Activated naive CD8-positive, alpha-beta T cell treated with anti-CD3 and anti-CD28 coated beads, Interleukin-2, amount 10 ng/mL, durations not matched to agents 7 days and 5 days (primary cell): ENCODE measurements at places on chromosomes 5 and 9.

GRCh38 chr5:96538808-96539250, 105.8 kb upstream of the PCSK1 start:
- no peak for DNase-seq

GRCh38 chr9:17843236-17843635, 264.4 kb downstream of the SH3GL2 start:
- no peak for DNase-seq

DNA sequence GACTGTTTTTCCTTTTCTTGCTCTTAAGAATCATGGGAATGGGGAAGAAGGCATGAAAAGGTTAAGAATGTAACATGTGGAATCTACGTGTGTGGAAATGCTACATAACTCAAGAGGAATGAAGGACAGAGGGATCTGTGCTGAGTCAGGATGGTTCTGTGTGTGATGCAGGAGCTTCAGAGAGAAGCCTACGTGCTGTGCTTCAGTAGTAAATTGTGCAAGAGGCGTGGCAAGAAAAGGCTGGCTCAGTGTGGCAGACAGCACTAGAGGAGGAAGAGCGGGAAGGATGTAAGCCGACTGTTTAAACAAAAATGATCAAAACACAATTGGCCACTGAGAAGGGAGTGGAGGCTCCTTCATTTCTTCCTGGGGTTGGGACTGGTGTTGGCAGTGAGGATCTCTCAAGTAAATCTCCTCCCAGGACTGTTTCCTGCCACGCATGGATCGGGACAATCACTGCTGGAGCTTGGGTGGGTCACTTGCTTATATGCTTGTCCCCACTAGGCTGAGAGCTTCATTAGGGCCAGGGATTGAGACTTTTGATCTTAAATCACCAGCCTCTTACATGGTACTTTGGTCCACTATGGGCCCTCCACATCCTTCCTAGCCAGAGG, 59.4 kb upstream of the BASP1 start:
- no peak for DNase-seq

DNA sequence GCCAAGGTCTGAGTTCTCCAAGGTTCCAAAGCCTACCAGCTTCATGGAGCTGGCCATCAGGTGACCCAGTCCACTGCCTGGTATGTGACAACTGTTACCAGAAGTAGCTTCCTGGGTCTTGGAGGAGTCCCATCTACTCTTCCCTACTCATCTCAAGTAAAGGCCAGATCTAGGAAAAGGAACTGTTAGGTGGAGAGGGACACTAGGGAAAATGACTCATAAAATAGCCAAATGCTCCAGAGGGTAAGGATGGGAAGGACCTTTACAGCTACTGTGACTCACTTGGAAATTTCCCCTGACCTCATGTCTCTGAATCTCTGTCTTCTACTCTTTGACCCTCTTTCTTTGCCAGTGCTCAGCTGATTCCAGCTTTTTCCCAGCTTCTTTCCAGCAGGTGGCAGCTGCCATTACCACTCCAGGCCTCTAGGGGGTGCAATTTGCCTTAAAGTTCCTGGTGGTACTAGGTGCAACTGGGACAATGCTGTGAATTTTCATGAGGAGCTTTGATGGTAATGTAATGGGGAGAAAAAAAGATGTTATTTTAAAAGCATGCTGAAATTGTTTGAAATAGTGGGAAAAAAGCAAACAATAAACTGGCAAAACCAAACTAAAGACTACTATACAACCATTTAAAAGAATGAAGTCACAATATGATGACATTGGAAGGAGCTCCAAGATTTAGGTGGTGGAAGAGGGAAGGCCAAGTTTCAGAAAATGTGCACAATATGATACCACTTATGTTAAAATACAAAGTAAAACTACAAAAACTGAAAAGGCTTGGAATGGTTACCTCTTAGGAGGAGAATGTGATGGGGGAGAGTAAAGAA, 27.1 kb upstream of the MYORG start:
- DNase-seq, result no peak

GRCh38 chr9:86545090-86545489, 190.9 kb upstream of the TUT7 start:
- DNase-seq, result no peak

DNA sequence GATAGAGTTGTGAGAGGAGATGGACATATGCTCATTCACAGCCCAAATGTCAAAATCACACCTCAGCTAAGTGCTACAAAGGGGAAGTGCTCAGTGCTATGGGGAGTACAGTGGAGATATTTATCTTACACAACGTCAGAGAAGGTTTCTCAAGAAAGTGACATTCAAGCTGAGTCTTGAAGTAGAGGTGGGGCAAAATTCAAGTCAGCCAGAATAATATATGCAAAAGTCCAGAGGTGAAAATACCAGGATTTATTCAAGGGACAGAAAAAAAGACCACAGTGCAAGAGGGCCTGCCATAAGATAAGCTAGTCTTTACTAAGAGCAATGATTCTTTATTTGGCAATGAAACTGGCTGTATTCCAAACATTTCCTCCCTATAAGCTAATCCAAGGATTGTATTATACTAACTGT, 327.8 kb upstream of the PIK3R1 start:
- no peak for DNase-seq

GRCh38 chr9:123131258-123131657, 97.8 kb downstream of the GPR21 start:
- no peak for DNase-seq

DNA sequence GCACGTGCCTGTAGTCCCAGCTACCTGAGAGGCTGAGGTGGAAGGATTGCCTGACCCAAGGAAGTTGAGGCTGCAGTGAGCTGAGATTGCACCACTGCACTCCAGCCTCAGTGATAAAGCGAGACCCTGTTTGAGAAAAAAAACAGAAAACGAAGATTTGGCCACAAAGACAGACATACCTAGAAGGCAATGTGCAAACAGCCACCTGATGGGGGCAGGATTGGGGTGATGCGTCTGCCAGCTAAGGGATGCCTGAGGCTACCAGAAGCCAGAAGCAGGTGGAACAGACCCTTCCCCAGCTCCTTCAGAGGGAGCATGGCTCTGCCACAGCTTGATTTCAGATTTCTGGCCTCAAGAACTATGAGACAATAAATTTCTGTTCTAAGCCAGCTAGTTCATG, 2.9 kb downstream of the HIGD2A start:
- DNase-seq, result no peak

GRCh38 chr9:137358126-137358525, 56.1 kb upstream of the NRARP start:
- no peak for DNase-seq

DNA sequence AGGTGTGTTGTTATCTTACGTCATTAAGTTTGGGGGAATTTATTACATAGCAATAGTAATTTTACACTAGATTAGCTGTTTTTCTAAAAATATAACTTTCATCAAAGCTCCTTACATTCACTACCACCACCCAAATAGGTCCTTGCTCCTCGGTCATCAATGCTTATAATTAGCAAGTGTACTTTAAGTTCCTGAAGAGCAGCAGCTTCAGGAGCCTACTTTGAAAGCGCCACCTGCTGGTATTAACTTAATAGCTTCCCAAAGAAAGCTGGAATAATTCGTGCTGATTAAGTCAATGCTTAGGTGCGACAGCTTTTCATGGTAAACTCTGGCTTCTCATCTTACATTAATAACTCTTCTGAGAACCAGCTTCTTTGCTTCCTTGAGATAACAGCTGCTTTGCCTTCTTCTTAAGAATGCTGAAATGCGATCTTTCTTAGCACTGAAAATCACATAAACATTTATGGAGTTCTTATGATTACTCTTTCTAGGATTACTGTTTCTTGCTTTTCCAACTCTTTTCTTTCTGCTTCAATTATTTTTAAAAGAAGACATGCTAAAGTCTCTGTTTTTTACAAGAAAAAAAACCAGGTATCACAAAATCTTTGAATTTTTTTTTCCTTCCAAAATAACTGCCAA, 10.0 kb upstream of the C5 start:
- no peak for DNase-seq

- no peak for DNase-seq
These were observed 50.2 kb upstream of the UBAC1 start for GRCh38 chr9:136011376-136011702.

- DNase-seq, result no peak
These were observed 13.4 kb downstream of the UBE2QL1 start for GRCh38 chr5:6461793-6462650.

DNA sequence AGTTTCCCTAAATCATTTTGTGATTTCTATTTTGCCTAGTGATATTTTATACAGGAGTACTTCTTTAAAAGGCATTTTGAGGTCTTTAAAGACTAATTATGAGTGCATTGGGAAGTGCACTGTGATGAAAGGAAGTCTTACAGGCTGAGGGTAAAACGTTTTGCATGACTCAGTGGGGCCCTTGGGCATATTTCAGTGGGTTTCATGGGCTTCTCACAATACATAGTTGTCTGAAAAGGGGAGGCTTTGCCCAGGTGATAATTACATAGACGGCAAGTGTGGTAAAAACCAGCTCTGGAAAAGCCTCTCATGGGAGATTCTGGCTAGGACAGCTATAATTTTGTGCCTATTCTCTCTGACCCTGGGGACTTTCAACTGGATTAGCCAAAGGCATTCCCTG, 387.2 kb downstream of the ARHGEF28 start:
- DNase-seq, result no peak

- DNase-seq, result no peak
These were observed 76.5 kb downstream of the HMCN2 start for GRCh38 chr9:130341839-130342713.

GRCh38 chr9:4939118-4939561, 45.9 kb upstream of the JAK2 start:
- DNase-seq, result no peak

- DNase-seq, result no peak
These were observed 24.3 kb upstream of the PRRC1 start for GRCh38 chr5:127492854-127493738.

- DNase-seq, result no peak
These were observed 421.3 kb downstream of the CETN3 start for GRCh38 chr5:89988129-89988810.

GRCh38 chr9:23746317-23746716, 79.7 kb downstream of the ELAVL2 start:
- no peak for DNase-seq

DNA sequence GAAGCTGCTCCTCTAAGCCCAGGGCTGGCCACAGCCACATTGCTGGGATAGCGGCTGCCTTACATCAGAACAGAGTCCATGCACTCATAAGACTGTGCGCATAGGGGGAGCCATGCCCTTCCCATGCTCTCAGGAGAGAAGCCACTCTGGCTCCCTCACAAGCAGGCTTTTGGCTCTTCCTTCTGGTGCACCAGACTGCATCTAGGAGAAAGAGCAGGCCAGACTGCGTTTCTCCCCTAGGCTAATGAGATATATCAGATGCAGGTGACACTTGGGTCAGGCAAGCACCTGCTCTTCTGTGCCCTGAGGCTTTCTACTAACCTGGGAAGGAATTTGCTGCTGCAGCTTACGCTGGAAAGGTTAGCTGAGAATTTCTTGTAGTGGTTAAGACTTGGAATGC, 43.2 kb upstream of the BRINP1 start:
- DNase-seq, result no peak

GRCh38 chr9:23581931-23582330, 244.1 kb downstream of the ELAVL2 start:
- DNase-seq, result no peak

DNA sequence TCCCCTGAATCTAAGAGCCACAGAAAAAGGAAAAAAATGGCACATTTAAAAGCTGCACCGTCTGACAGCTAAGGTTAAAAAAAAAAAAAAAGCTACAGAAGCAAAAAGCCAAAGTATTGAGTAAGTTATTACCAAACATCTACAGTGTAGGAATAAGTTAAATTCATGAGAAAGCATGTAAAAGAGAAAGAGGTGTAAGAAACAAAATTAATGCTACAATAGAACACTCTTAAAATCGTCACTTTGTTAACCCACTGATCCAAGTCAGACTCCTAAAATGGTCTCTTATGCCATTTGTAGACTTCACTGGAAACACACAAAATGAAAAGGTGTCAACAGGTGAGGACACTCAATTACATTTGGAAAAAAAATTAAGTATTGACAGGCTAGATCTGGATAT, 120.2 kb downstream of the SSBP2 start:
- no peak for DNase-seq

- DNase-seq, result peak; percentile 62
These were observed 9.9 kb downstream of the PTCH1 start for GRCh38 chr9:95506678-95507463.

DNA sequence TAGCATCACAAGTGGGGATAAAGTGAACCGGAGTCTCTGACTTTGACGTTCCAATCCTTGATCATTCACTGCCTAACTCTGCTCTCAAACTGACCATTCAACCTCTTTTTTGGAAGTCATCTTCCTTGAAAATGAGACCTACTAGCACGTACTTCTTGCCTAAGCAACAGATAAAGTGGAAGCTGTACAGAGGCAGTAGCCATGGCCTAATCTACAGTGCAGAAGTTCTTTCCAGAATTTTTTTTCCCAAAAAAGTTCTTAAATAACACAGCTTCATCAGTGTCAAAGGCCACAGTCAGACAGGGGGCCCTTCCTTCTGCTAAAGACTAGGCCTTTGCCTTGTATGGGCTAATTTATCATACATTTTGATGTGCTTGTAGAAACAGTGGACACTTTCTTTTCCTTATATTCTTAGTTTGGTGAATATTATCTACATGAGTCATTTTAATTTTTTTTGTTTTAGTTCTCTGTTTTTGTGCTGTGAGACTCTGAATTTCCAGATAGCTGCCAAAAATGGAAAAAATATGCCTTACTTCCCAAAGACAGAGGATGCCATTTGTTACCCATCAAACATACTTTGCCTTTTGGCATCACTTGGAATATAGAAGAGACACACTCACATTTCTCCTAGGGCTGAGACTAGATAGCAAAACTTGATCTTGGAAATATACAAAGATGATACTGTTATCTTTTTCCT, 96.3 kb upstream of the VCAN start:
- DNase-seq, result no peak

- DNase-seq, result no peak
These were observed 109.8 kb downstream of the RGS3 start for GRCh38 chr9:113573046-113573958.

DNA sequence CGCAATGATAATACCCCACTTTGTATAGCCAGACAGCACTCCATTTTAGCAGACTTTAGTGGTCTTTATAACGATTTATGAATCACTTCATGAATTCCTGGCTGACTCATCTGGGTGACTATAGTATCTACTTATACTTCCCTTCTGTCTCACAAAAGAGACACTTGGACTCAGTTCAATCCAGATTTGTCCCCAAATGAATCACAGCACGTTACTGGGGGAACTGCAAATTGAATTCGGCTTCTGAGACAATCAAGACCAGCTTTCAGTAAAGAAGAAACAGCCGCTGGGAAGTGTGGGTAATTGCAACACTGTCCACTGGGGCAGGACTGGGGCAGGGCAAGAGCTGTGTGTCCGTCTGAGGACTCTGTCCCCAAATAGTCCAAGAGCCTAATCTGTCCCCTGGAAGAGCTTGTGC, 337.3 kb upstream of the RFX3 start:
- DNase-seq, result no peak

DNA sequence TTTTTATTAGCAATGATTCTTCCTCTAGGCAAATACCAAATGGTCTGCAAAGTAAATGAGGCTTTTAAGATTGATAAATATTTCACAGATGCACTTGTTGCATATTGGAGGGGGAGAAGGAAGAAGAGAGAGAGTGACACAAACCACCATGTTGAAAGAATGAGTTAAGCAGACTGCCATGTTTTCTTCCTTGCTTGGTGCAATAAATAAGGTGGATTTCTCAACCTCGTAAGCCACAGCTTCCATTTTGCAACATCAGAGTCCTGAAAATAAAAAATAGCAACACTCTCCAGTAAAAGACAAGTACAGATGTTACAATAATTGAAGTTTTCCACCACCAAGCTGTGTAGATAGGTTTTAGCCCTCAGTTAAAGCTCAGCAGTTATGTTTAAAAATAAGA, 202.9 kb downstream of the SGCD start:
- no peak for DNase-seq
